ENCODE measurements at places on chromosomes 7 and 10.

GRCh38 chr7:135911099-135911498, 66.1 kb downstream of the MTPN start:
- no peak for DNase-seq

DNA sequence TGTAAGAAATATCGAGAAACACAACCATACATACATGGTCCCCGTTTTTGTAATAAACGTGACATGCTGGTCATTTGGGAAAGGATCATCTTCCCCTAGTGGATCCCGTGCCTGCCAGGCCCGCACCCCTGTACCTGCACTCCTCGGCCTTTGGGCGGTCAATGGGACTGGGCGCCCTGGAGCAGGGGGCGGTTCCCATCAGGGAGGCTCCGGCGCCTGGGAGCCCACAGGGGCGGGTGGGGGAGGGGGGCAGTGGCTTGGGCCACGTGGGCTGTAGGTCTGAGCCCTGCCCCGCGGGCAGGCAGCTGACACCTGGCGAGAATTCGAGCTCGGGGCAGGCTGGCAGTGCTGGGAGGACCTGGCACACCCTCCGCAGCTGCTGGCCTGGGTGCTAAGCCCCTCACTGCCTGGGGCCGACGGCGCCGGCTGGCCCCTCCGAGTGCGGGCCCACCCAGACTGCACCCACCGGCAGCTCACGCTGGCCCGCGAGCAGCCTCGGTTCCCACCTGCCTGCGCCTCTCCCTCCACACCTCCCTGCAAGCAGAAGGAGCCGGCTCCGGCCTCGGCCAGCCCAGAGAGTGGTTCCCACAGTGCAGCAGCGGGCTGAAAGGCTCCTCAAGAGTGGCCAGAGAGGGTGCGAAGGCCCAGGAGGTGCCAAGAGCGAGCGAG, 361.6 kb upstream of the GRM3 start:
- no peak for DNase-seq

GRCh38 chr10:44060221-44060620, 324.7 kb downstream of the CXCL12 start:
- DNase-seq = no peak

GRCh38 chr10:29923416-29923965, 135.9 kb downstream of the JCAD start:
- DNase-seq = no peak

DNA sequence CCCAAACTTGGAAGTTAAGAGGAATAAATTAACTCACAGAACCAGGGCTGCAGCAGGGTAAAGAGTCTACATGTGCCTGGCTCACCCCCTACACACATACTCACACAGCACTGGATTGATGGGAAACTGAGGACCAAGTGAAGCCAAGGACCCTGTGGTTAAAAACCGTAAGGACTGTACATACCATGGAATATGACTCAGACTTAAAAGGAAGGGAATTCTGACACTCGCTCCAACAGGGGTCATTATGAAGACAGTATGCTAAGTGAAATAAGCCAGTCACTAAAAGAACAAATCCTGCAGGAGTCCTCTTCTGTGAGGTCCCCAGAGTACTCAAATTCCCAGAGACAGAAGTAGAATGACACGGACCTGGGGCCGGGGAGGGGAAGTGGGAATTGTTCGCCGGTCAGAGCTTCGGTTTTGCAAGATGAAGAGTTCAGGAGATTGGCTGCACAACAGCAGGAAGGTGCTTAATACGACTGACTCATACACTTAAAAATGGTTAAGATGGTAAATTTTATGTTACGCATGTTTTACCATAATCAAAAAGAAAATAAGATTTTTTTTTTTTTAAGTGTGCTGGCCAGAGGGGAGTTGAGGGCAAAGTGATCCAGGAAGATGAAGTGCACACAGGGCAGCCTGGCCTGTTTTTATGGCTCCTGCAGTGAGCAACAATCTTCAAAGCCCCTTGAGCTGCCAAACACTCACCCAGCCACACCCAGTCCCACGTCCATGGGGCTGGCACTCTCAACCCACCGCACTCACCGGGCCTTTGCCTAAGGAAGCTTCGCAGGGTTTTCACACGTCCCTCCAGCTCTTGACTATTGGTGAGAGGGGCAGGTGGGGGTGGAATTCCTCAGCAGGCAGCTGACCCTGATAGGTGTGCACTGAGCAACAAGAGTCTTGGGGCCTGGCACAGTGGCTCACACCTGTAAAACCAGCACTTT, 26.4 kb downstream of the DRGX start:
- no peak for DNase-seq

- DNase-seq = peak; percentile 31
Observed at GRCh38 chr7:105346593-105347322, 42.0 kb downstream of the SRPK2 start.

- no peak for DNase-seq
Observed at GRCh38 chr10:2760736-2761135, 306.6 kb upstream of the PFKP start.

- no peak for DNase-seq
Observed at GRCh38 chr7:32253299-32253698, 183.1 kb upstream of the PDE1C start.

DNA sequence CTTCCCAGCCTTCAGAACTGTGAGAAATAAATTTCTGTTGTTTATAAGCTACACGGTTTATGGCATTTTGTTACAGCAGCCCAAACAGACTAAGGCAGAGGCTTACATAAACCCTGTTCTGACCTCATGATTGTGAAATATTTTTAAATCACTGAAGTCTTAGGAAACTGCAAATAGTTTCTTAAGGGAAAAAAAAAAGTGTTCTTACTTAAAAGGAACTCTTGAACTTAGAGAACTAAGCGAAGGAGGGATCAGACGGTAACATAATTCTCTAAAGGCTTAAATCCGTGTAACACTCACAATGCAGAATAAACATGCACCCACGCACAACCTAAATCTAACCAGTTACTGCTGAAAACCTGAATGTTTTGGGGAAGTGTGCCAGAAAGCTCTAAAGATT, 749.1 kb upstream of the LRRTM3 start:
- DNase-seq = no peak

DNA sequence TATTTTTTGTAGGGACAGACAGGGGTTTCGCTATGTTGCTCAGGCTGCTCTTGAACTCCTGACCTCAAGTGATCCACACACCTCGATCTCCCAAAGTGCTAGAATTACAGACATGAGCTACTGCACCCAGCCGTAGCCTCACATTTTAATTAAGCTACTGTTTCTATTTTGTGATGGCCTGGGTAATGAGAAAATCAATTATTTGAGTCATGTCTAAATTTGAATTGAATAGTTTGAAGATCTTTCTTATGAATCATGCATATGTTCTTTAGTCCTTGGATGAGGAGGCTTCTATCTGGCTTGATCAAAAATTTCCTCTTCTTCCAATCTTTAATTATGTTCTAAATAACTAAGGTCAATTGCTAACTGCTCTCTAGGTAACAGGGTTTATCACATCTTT, 175.0 kb downstream of the REEP3 start:
- no peak for DNase-seq

DNA sequence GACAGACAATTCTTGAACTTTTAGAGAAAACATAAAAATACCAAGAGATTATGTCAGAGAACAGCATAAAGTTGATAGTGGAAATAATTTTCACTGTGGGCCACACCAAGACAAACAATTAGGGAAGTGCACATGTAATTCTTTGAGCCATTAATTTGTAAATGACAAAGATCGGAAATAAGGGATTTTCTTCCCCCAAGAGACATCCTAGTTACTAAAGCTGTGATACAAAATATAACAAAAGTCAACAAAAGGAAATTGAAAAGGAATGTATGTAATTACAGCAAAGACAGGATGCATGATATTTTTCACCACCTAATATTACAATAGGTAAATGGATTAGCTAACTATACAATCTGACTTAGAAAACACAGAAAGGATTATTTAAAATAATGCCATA, 12.4 kb upstream of the LRRC72 start:
- no peak for DNase-seq

GRCh38 chr7:87100326-87100725, 40.9 kb upstream of the ELAPOR2 start:
- no peak for DNase-seq

- DNase-seq = no peak
Observed at GRCh38 chr10:126402721-126403695, 14.7 kb upstream of the ADAM12 start.

GRCh38 chr7:124369310-124369709, 336.4 kb upstream of the TMEM229A start:
- DNase-seq = no peak

DNA sequence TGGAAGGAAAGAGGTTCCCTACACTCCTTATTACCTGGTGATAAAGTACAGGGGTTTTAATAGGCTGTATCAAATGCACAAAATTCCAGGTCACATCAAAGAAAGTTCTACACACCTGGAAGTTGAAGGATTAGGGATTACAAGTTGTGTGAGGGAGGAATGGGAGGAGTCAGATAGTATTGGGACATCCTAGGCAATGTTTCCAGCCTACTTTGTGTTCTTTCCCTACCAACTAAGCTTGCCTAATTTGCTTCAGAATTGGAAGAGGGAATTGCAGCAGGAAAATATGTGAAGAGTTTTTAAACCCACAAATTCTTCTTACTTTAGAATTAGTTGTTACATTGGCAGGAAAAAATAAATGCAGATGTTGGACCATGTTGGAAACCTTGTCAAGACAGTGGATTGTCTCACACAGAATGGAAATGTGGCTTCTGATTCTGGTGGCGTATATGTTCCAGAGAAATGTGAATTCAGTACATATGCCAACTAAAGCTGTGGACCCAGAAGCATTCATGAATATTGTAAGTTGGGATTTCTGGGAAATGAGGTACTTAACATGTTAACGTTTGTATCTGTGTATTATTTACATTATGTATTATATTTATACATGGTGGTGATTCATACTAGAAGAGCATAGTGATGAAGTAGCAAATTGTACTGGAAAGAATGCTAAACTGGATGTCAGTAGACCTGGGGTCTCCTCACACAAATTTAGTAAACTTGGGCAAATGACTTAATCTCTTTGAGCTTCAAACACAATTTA, at the start of gene LIPM:
LIPM (plus strand) TSS at position 208 of the 763 bp plus-strand sequence; CDS start at position 375, 167 bp downstream.
- DNase-seq = no peak

- no peak for DNase-seq
Observed at GRCh38 chr10:87983716-87984115, 120.3 kb downstream of the PTEN start.

- no peak for DNase-seq
Observed at GRCh38 chr7:44194069-44194468, 4.8 kb upstream of the GCK start.

GRCh38 chr10:15735763-15736162, 16.0 kb upstream of the ITGA8 start:
- no peak for DNase-seq

DNA sequence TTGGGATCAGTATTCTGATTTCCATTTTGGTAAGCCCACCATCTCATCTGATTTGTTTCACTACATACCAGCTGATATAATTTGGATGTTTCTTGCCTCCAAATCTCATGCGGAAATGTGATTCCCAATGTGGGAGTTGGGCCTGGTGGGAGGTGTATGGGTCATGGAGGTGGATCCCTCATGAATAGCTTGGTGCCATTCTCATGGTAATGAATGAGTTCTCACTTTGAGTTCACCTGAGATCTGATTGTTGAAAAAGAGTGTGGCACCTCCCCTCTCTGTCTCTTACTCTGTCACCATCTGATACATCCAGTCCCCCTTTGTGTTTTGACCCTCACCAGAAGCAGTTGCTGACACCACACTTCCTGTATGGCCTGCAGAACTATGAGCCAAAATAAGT, 347.3 kb downstream of the ARL4A start:
- DNase-seq = no peak

- DNase-seq = no peak
Observed at GRCh38 chr7:55448526-55448925, 83.4 kb downstream of the LANCL2 start.

GRCh38 chr10:72379062-72379461, 24.3 kb upstream of the DNAJB12 start:
- no peak for DNase-seq
